NCI-H1048 (cell line): ENCODE measurements at places on chromosomes 3 and 15.

DNA sequence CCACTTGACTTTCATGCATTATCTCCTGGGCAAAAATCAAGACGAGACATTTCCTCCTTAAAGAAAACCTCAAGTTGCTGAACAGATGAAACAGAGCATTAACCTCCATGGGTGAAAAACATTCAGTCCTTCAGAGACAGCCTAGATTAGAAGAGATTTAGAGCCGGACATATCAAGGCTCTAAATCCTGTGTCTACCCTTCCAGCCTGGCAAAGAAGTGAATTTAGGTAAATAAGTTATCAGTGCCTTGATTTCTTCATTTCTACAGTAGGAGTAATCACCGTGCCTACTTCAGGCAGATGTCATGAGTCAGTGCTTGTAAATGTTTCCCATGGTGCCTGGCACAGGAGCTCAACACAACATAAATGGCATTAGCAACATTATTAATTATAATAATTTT lies 159.3 kb upstream of the PRICKLE2 start:
- no peak for DNase-seq

- no peak for DNase-seq
Observed at GRCh38 chr15:50065279-50065678, 53.8 kb downstream of the ATP8B4 start.

DNA sequence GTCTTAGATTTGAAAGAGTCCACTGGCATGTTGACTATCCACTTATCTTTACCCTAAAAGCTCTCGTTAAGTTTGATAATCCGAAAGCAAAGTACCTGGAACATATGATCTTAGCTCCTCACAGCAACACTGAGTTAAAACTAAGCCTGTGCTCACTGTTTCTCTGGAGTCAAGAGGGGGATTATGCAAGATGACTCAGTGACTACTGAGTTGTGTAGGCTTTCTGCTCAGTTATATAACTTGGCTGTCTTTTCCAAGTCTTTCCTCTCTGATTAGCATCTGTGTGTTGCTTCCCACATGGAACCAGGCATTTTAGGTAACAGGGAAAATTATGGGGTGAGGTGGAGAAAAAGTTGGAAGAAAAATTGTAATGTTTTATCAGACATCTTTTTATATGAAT lies 31.2 kb upstream of the MYO5C start:
- DNase-seq: no peak

DNA sequence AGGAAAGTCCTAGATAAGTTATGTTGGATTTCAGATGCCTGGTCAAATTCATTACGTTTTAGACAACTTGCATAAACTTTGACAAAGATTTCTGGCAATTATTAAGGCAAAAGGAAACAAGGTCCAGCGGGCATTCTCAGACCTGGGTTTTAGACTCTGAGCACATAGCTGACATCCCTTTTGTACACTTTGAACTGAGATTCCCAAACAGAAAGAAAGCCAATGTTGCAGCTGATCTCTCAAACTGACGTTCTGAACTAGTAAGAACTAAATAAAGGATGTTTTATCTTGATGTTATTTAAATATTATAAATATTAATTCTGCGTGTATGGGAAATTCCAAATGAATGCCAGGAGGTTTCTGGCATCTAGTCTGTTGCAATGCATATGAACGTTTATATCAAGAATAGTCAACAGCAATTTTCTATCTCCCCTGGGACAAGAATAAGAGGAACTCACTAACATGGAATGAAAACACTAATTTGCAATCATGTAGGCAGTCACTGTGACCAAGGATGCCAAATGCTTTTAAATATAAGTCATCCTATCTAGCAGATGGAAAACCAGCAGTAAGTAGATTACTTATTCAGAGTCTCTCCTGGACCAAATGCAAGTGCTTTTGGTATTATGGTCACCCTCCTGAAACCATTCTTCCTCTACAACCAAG lies 202.1 kb downstream of the GREM1 start:
- DNase-seq: no peak

DNA sequence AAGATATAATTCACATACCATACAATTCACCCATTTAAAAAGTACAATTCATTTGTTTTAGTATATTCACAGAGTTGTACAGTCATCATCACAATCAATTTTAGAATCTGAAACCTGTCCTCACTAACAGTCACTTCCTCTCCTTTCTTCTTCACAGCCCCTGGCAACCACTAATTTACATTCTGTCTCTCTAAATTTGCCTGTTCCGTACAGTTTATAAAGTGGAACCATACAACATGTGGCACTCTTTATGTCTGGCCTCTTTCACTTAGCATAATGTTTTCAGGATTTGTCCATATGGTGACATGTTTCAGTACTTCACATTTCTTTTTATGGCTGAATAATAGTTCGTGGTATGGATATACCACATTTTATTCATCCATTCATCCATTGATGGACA lies 22.7 kb downstream of the ERICH6 start:
- DNase-seq: no peak

GRCh38 chr15:58235961-58236360 lies 97.8 kb downstream of the AQP9 start:
- no peak for DNase-seq

GRCh38 chr3:65953881-65954733 lies 84.6 kb downstream of the MAGI1 start:
- DNase-seq: no peak

GRCh38 chr3:155970398-155970797 lies 99.9 kb downstream of the GMPS start:
- DNase-seq: no peak

DNA sequence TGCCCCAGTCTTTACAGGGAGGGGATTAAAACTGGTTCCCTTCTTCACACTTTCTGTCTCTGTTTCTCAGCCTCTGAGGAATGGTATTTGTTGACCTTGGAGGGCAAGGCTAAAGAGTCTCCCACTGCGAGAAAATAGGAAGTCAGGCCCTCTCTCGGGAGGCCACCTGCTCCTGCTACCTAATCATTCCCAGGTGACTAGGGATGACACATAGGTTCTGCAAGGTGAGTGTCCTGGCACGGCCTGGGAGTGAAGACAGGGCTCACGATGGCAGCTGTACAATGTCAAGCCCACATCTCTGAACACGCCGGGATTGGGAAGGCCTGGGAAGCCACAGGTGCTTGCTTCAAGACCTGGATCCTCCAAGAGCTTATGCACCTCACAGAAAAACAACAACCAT lies 314.2 kb downstream of the NTRK3 start:
- DNase-seq: no peak

GRCh38 chr3:106839576-106840280 lies 537.5 kb upstream of the CCDC54 start:
- DNase-seq: no peak

GRCh38 chr3:196408565-196409300 lies 23.5 kb downstream of the UBXN7 start:
- DNase-seq: no peak

GRCh38 chr3:116929505-116930222 lies 220.1 kb downstream of the TUSC7 start:
- DNase-seq: no peak

DNA sequence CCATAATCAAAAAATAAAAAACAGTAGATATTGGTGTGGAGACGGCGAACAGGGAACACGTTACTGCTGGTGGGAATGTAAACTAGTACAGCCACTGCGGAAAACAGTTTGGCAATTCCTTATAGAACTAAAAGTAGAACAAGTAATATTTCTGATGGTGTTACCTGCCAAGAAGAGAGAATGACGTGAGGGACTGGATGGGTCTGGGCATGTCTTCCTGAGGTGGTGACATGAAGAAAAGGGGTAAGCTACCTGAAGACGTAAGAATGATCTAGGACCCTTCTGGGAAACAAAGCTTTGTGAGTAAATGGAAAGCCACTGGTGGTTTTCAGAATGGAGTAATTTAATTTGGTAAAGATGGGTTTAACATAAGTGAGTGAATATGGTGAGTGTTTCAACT lies 19.4 kb upstream of the PLOD2 start:
- no peak for DNase-seq

GRCh38 chr15:34855893-34856292 lies 60.5 kb upstream of the ACTC1 start:
- DNase-seq: no peak

DNA sequence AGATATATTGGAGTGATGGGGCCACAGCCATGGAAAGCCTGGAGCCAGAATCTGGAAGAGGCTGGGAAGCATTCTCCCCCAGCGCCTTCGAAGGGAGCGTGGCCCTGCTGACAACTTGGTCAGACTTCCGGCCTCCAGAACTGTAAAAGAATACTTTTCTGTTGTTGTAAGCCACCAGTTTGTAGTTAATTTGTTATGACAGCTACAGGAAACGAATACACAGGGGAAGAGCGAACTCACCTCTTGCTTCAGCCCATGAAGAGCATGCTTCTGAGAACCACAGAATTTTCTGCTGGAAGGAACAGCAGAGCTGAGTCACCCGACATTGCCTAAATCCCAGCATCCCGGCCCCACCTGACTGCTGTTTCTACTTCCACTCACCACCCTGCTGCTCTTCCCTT lies 501.7 kb downstream of the SHQ1 start:
- no peak for DNase-seq

DNA sequence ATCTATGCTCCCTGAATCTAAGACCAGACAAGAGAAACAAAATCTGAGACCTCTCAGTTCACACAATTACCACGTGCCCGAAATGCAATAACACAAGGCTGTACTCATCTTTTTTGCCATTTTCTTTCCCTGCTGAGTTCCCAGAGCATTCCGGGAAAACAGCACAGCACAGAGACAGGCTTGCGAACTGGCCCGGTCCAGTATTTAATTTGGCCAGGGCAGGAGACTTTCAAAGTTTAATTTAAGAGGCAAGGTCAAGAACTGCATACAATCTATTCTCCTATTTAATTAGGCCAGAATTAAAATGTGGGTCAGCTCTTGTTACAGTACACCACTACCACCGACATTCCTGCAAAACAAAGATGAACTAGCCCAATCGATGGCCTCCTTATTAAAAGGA lies 87.5 kb upstream of the SNRPA1 start:
- no peak for DNase-seq

DNA sequence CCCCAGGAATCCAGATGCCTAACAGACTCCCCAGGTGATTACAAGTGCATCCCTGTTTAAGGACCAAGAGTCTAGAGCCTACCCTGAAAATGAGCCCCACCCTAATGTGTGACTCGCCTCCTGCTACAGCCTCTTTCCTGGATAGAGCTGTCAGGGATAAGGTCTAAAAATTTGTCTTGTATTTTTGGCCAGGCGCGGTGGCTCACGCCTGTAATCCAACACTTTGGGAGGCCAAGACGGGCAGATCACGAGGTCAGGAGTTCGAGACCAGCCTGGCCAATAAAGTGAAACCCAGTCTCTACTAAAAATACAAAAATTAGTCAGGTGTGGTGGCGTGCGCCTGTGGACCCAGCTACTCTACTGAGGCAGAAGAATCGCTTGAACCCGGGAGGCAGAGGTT lies 11.2 kb downstream of the TMC3 start:
- no peak for DNase-seq

DNA sequence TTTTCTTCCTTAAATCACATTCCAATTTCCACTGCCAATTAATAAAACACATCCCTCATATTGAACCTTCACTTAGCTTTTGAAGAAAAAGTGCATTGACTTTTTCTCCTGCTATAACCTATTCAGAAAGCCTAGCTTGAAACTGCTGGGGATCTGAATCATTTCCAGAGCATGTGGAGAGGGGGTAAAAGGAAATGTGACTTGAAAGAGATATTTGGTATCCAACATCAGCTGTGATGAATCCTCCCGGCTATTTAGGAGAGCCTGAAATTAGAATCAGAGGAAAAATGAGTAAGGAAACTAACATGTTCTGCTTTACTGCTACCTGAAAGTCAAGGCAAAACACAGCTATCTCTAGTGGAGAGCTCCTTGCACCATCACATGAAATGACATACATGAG lies 2.6 kb upstream of the GNB5 start:
- no peak for DNase-seq

DNA sequence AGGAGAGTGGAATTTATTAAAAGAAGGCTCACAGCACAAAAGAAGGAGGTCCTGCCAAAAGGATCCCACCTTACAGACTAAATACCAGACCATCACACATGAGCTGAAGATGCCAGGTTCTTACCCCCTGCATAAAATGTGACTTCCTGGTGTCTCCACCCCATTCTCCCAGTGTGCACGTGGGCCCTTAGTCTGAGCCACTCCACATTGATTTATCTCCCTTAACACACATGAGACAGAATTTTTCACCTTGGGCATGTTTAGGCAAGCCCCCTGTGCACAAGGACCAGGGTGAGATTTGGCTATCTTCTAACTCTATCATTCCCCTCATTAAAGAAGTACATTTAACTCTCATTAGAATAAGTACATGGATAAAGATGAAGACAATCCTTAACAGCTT lies 916.7 kb downstream of the PLOD2 start:
- DNase-seq: no peak

- no peak for DNase-seq
Observed at GRCh38 chr3:40615918-40616819, 91.4 kb downstream of the ZNF621 start.

DNA sequence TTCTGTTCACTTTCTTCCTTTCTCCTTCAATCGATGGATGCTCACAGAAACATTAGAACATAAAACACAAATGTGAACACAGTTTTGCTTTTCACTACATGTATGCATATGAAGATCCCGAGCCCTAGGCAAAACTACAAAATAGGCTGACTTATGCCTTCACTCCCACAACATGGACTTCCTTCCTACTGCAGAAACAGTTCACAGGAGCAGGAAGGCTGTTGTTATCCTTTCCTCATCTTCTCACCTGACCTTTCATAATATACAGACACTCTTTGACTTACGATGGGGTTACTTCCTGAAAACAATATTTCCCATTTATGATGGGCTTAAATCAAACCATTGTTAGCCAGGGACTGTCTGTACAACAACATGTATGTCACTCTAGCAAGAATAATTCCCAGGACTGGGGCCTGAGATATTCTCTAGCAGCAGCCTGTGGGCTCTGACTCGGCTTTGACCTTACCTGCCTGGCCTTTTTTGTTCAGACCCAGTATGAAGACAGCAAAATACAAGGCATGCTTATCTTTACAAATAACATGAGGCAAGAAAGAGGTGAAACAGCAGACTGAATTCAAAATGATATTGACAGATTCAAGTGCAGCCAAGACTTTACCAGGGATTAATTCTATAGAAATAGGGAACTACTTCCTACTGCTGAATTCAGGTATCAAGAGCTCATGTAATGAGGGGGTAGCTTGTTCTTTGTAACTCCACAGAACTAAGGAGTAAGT lies 51.8 kb upstream of the PLXND1 start:
- no peak for DNase-seq
